Astrocyte of the spinal cord (primary cell): ENCODE measurements at places on chromosomes 6 and 20.
A peak's percentile ranks its signal among the peaks of the same experiment; 100 is the strongest.

DNA sequence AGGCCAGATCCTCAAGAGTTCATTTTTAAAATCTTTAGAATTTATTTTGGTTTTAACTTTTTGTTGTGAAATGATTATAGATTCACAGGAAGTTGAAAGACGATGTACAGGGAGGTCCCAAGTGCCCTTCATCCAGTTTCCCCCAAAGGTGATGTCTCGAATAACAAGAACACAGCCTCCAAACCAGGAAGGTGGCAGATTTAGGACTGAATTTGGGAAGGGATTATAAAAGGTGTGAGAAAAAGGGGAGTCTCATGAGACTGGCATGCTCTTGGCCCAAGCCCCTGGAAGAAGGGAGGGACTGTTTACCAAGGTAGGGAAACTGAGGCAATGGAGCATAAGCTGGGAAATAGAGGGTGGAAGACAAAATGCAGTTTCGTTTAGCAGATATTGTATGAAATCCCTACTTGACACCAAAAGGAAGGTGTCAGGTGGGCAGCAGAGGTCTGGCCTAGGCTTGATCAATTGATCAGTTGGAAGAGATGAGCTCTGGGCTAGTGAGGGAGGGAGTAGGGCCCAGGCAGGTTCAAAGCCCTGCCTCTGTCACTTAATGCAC is 81.2 kb downstream of the BMP7 start:
- DNase-seq, result no peak

DNA sequence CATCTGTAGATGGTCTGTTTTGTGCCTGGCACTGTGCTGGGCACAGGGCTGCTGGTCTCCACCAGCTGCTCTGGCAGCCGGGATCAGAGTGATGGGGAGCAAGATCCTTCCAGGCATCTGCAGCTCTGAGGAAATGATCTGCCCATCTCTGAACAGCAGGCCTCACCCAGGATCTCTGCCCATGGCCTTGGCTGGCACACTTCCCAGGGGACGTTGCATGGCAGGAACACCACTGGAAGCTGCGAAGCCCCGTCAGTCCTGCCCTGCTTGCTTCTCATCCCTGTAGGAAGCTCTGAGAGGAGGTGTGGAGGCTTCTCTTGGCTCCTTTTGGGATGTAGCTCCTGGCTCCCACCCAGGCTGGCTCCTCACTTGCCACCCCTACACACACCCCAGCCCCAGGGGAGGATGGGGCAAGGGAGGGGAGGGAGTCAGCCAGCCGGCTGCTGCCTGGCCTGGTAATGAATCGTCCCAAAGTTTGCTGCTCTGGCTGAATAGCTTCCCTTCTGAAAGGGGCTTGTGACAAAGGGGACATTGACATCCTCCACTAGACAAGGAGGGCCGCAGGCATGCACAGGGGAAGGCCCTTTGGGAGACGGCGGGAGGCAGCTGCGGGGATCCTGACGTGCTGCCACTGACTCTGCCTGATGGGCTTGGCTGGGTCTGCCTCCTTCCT is 108.9 kb downstream of the VEGFA start:
- DNase-seq, result no peak

- DNase-seq, result peak; percentile 68
These were observed 56.5 kb upstream of the DST start for GRCh38 chr6:56699066-56699654.

GRCh38 chr6:13101409-13101808 is 226.9 kb downstream of the TBC1D7 start:
- no peak for DNase-seq

- DNase-seq, result peak; percentile 86
These were observed 98.9 kb upstream of the ZNF217 start for GRCh38 chr20:53692465-53693067.

GRCh38 chr20:39083761-39084160 is 121.6 kb downstream of the DHX35 start:
- no peak for DNase-seq

DNA sequence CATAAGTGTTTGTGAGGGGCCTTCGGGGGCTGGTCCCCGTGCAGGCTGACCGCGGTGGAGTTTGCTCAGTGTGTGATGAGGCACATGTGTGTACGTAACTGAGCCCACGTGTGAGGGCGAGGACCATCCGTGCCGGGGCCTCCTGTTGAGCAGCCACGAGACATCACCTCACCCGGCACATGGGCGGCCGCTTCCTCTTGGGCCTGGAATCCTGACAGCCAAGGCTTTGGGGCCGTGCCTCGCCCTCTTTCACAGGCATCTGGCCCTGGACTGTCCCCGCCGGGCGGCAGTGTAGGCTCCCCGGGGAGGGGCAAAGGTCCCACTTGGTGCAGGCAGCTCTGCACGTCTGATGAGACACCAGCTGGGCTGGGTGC is 202.3 kb downstream of the DLL1 start:
- no peak for DNase-seq

DNA sequence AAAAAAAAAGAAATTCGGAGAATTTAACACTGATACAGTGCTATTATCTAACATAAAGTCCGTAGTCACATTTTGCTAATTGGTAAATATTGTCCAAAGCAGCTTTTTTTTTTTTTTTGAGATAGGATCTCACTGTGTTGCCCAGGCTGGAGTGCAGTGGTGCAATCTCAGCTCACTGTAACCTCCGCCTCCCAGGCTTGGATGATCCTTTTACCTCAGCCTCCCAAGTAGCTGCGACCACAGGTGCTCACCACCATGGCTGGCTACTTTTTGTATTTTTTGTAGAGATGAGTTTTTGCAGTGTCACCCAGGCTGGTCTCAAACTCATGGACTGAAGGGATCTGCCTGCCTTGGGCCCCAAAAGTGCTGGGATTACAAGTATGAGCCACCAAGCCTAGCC is 15.9 kb downstream of the MTO1 start:
- DNase-seq, result no peak

- DNase-seq, result peak; percentile 37
These were observed 4.0 kb downstream of the VARS1 start for GRCh38 chr6:31791324-31792089.
